ENCODE measurements at places on chromosomes 3 and 15.

GRCh38 chr3:20182206-20182605 is 3.8 kb downstream of the SGO1 start:
- DNase-seq, result no peak

DNA sequence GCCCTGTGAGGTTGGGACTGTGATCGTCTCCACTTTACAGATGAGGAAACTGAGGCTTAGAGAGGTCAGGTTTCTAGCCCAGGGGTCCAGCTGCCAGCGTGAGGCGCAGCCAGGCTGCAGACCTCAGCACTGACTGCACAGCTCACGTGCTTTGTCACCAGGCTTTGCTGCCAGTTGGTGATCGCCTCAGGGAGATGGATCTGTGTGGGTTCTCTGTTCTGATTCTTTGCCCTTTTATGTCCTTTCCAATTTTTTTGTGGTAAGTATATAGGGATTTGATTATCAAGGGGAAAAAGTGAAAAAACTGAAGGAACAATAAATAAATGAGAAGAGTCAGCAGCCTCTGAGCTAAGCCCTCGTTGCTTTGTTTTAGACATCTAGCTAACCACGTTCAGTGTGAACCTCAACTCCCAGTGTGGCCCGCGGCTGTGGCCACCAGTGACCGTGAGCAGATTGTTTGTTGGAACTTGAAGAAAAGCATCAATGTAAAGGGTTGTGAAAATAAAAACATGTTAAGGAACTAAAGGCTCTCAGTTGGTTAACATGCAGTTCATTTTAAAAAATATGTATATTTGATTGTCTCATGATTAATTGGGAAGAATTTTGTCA is 117.6 kb downstream of the PDE8A start:
- peak; percentile 9 for DNase-seq

- DNase-seq, result no peak
These were observed 717.9 kb upstream of the ALCAM start for GRCh38 chr3:104648823-104649222.

DNA sequence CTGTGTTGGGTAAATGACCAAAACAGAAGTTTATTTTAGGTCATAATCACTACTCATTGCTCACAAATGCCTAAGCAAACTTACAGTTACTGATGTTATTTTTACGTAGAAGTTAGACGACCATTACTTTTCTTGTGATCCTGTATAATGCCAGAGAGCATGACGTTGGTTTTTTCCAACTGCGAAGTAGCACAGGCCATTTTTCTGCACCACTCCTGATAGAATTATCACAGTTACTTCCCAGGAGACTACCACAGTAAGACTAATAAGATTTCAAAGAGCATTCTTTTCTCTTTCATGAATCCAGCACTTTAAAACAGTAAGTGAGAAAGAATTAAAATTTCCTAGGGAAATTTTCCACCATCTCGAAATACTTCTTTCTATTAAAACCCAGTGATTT is 19.8 kb downstream of the CD200 start:
- DNase-seq, result no peak

- peak; percentile 29 for DNase-seq
These were observed 34.8 kb upstream of the CTSH start for GRCh38 chr15:78979456-78980320.

DNA sequence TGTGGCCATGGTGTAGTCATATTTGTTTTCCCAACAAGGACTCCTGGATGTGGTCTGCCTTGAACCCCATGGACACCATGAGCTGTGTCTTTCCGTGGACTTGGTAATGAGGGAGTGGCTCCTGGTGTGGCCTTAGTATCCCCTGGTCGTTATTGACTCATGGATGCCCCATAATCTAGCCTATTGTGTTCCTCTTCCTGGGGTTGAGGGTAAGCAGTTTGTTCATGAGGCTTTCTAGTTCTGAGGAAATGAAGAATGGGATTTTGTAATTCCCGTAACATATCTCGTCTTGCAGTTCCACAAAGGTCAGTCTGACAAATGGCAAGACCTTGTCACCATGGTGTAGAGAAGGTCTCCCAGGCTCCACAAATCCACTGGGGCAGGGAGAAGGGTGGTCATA is 22.6 kb downstream of the RAB7A start:
- no peak for DNase-seq

GRCh38 chr3:112734736-112735350 is 93.9 kb upstream of the CCDC80 start:
- no peak for DNase-seq

DNA sequence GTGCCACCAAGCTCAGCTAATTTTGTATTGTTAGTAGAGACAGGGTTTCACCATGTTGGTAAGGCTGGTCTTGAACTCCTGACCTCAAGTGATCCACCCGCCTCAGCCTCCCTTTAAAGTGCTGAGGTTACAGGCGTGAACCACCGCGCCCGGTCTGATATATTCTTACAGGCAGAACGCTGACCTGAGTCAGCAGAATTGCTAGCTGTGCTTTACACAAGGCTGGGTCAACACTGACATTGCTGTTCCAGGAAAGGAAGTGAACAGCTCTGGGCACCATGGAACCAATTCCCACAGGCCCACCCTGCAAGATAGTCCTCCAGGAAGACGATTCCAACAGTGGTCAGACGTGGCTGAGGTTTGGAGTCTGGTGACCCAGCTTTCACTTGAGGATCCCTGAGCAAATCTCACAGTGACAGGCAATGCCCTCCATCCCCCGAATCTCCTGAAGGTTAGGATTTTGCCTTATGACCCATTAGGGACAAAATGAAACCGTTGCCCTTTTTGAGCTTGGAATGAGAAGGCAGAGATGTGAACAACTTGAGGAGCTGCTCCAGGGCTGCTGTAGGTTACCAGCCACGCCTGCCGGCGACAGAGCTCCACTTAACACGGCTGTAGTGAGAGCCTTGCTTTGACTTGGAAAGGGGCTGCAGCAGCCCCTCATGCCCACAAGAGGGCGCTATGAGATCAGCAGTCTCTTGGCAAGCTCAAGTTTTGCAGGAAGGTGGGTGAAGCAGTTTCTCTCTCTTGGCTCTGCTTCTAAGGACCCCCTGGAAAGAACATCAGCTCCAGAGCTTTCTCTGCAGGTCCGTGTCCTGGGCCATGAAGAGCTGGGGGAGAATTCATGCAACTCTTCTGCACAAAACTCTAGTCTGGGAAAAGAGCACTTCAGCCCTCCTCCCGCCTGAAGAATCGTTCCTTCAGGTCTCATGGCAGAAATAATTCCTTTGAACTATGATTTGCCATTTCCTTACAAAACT is 74.1 kb downstream of the SENP2 start:
- peak; percentile 76 for DNase-seq

DNA sequence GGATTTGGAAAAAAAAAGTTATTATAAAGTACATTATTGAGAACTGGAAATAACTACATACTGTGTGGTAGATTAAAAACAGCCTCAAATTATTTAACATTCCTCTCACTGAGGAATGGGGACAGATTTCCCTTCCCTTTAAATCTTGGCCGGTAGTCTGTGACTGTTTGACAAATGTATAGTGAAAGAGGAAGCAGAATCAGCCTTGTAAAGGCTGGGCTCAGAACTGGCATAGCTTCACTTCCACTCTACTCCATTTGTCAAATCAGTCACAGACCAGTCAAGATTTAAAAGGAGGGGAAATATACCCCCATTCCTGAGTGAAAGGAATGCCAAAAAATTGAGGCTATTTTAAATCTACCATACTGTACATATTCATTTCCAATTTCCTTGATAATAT is 18.2 kb upstream of the B4GALT4 start:
- no peak for DNase-seq

- no peak for DNase-seq
These were observed 125.6 kb upstream of the CRBN start for GRCh38 chr3:3305084-3305483.

All from occipital lobe (tissue), 3 donors.